ENCODE measurements at places on chromosomes 13 and 19.
A peak's percentile ranks its signal among the peaks of the same experiment; 100 is the strongest.

- no peak for DNase-seq
Measured at GRCh38 chr13:107968470-107968869, 246.9 kb downstream of the LIG4 start.

DNA sequence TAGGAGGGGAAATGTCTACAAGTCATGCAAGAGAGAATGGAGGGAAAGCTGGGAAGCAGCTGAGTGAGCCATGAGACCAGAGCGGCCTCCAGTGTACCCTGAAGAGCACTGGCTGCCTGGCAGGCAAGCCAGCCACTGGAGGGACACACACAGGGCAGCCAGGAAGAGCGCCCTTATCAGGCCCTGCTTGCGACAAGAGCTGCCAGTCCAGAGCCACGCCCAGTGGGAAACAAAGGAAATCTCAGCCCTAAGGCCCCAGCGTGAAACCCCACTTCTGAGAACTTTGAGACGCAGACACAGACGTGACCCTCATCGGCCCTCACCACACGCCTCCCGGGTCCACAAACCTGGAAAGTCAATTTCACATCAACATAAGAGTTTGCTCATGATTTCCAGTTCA is 105.0 kb downstream of the STK24 start:
- DNase-seq: no peak

DNA sequence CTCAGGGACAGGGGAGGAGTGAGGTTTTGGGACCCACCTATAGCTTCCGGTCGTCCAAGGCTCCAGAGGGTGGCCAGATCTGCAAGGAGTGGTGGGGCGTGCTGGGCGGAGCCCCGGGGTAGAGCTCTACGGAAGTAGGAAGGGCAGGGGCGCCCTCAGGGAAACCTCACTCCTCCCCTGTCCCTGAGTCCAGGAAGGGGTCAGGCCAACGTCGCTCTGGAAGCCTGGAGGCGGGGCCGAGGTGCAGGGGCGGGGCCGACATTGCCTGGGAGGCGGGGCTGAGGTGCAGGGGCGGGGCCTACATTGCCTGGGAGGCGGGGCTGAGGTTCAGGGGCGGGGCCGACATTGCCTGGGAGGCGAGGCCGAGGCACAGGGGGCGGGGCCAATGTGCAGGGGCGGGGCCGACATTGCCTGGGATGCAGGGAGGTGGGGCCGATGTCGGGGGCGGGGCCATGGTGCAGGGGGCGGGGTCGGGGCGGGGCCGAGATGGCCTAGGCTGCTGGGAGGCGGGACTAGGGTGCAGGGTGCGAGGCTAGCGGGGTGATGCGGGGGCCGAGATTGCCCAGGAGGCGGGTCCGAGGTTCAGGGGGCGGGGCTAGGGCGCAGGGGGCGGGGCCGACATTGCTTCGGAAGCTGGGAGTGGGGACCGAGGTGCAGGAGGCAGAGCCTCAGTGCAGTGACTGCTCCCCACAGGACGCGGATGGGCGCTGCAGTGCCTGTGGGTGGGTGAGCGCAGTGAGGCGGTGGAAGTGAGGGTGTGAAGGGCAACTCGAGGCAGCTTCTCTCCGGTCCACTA is 4.9 kb upstream of the PALM start:
- peak; percentile 36 for DNase-seq

- DNase-seq: no peak
Measured at GRCh38 chr13:39981056-39981455, 325.6 kb downstream of the COG6 start.

DNA sequence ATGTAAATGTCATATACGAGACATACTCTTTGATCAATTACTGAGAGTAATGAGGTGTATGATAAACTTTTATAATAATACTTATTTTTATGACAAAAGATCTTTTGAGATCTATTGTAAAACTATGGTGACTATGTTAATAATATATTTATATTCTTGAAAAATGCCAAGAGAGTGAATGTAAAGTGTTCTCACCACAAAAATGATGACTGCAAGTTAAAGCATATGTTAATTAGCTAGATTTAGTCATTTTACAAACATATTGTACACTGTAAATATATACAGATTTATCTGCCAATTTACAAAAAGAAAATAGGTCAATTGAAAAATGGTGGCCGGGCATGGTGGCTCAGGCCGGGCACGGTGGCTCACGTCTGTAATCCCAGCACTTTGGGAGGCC is 81.0 kb downstream of the GPC6 start:
- DNase-seq: no peak

Data from stimulated activated CD8-positive, alpha-beta memory T cell treated with anti-CD3 and anti-CD28 coated beads, Interleukin-15, amount 100 ng/mL, for 4 hours (primary cell).